ENCODE measurements at places on chromosomes 2 and 18.
A peak's percentile ranks its signal among the peaks of the same experiment; 100 is the strongest.

DNA sequence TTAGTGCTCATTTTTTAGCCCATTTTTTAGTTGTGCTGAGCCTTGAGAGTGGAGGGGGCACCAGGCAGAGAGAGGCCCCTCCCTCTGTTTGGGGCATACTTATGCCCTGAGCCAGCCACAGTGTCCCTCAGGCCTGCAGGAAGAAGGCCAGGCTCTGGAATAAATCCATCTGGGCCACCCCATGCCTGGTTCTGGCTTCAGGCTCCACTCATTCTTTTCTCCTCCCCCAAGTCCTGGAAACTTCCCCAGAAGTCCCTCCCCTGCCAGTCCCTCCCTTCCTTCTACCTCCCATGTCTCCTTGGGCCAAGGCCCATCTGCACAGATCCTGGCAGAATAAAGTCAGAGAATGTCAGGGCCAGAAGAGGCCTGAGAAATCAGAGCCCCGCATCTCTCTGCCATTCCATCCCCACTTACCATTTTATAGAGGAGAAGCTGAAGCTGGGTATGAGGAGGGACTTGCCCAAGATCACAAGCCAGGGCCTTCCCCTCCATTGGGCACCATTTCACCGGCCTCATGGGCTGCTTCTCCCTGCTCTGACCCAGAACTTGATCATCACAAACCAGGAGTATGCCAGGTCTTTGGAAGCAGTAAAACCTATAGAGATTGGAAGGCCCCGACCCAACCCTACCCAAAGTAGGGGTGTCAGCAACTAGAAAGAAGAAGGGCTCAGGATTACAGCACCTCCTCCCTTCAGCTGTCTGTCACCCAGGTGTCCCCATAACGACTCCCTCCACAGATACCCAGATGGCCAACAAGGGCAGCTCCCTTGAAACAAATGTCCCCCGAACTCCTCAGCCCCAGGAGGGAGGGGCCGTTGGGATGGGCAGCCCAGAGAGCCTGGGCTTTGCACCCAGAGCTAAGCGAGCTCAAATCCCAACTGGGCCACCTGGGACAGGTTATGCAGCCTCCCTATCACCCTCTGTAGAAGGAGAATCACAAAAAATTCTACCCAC lies 108.4 kb downstream of the POLR1A start:
- peak; percentile 87 for DNase-seq

GRCh38 chr2:64679673-64680425 lies 26.1 kb upstream of the SERTAD2 start:
- DNase-seq, result no peak

DNA sequence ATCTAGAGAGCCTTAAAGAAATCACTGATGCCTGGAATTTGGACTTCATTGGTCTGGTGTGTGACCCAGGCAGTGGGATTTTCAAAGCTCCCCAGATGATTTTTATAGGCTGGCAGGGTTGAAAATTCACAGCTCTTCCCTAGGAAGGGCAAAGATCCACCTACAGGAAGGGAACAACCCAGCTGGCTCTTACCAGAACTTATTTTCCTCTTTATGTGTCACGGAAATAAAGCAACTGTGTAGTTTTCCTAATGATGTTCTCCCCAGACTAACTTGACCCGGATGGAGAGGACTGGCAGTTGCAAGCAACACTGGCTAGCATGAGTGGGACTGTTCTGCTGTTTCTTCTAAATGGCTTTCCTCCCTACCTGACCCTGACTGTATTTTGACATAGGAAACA lies 235.6 kb downstream of the ALPK2 start:
- no peak for DNase-seq

- peak; percentile 23 for DNase-seq
Observed at GRCh38 chr2:66771359-66771976, 336.5 kb downstream of the MEIS1 start.

GRCh38 chr2:236092714-236093113 lies 75.5 kb downstream of the GBX2 start:
- no peak for DNase-seq

GRCh38 chr2:72999729-73000725 lies 71.5 kb downstream of the SFXN5 start:
- peak; percentile 33 for DNase-seq

GRCh38 chr2:140747665-140748064 lies 1383.2 kb downstream of the LRP1B start:
- DNase-seq, result no peak

DNA sequence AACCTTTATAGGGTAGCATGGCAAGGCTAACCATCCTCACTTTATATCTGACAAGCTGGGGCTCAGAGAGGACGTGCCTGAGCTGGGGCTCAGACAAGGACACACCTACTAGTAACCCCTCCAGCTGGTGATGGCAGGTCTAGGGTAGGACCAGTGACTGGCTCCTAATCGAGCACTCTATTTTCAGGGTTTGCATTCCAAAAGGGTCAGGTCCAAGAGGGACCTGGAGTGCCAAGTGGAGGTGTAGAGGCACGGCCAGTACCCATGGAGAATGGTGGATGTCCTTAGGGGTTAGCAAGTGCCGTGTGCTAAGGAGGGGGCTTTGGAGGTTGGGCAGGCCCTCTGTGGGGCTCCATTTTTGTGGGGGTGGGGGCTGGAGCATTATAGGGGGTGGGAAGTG lies 1.2 kb upstream of the DES start:
- DNase-seq, result no peak

GRCh38 chr2:20079546-20080115 lies 28.2 kb upstream of the LAPTM4A start:
- no peak for DNase-seq

DNA sequence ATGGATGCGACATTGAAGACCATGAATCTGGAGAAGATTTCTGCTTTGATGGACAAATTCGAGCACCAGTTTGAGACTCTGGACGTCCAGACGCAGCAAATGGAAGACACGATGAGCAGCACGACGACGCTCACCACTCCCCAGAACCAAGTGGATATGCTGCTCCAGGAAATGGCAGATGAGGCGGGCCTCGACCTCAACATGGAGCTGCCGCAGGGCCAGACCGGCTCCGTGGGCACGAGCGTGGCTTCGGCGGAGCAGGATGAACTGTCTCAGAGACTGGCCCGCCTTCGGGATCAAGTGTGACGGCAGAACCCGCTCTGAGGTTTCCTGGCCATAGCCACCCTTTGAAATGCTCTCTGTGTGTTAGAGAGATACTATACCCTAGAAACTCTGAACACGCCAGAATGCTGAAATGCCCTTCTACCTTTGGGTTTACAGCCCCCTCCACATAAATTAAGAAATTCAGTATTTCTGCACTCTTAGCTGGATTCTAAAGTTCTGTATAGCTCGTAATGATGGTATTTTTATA lies 659 bp downstream of the CHMP1B start:
- DNase-seq, result peak; percentile 13

- DNase-seq, result no peak
Observed at GRCh38 chr18:74819433-74820059, 221.9 kb downstream of the ZNF407 start.

DNA sequence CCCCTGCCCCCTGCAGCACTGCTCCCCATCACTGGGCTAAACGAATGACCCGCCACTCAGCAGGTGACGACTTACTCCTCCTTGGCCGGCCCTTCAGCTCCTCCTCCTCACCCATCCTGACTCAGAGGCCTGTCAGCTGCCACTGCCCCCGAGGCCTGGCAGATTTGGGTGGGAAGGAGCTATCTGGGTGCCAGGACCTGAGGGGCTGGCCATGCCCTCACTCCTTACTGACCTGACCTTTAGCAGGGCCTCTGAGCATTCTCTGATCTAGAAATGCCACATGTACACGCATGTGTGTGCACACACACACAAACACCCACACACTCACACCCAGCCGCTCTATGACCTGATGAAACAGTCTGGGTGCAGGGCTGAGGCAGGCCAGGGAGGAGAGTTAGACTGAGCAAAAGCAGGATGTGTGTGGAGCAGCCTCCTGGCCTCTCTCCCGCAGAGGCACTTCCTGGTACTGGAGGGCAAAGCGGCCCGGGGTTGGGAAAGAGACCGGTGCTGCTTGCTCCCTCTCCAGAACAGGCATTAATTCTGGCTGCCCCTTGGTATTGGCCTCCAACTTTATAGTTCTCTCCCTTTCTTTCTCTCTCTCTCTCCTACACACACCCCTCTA lies 68.0 kb downstream of the ZFP36L2 start:
- DNase-seq, result peak; percentile 58

DNA sequence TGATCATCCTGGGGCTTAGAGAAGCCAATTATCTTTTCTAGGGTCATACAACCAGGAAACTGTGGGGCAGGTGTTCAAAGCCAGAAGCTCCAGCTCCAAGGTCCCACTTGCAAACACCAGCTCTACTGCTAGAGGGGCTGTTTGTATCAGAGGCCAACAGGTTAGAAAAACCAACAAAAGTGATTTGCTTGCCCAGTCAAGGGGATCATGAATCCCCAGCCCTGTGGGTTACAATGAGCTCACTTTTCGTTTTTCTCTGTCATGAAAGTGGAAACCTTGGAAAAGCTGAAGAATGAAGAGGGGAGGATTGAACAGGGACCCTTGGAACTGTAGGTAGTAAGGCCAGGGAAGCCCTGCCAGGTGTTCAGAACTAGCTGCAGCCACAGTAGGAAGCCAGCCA lies 119.2 kb downstream of the SPP2 start:
- no peak for DNase-seq

DNA sequence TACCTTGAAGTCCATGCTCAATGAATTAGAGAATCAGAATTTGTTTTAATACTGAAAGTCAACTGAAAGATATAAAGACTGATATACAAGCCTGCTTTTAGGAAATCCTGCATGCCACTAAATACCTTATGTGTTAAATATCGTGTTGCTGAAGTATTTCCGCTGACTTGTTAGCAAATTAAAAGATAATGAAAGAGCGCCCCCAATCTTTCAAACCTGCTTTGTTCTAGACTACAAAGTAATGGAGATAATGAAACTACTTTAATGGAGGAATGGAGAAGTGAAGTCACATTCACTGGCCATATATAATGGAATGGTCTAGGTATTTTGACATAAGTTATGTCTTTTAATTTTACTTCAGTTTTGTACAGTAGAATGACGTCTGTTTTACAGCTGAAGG lies 95.7 kb downstream of the ASXL3 start:
- no peak for DNase-seq

DNA sequence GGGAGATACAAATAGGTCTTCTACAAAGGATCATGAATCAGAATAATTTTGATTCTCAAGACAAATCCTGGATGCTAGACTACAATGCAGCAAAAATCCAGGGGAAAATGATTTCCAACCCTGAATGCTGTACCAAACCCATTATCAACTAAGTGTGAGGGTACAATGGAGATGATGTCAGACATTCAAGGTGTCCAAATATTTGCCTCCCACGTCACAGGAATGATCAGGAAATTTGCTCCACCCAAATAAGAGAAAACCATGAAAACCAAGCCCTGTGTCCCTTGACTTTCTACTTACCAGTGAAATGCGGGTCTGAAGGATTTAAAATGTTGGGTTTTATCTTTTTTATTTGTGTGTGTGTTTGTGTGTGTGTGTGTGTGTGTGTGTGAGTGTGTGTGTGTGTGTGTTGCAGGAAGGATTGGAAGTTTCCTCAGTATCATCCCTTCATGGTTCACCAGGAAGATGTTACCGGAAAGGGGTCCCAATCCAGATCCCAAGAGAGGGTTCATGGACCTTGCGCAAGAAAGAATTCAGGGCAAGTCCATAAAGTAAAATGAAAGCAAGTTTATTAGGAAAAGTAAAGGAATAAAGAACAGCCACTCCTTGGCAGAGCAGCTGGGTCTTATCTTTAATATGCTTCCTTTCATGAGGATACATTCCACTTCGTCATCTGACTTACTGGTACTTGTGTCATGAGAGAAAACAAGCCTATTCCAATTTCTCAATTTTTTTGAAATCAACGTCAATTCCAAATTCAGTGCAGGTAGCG lies 61.1 kb upstream of the ID2 start:
- DNase-seq, result no peak

DNA sequence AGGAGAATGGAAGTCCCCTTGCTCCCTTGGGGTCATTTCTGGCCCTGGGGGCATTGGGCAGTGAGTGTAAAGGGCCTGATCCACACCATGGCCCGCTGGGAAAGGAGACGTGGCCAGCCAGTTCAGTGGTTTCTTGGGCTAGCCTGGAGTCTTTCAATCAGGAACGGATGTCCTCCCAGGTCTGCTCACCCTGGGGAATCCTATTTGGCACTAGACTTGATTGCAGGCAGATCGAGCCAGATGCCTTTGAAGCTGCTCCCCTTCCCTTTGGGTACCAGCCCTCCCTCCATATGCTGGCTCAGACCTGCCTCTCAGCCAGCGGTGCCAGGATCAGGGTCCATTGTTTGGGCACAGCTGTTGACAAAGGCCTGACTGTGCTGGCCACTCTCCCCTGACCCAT lies 11.0 kb downstream of the FBLN7 start:
- no peak for DNase-seq

Data from fibroblast of upper back skin (primary cell).